ENCODE measurements at places on chromosomes 1 and 21.

DNA sequence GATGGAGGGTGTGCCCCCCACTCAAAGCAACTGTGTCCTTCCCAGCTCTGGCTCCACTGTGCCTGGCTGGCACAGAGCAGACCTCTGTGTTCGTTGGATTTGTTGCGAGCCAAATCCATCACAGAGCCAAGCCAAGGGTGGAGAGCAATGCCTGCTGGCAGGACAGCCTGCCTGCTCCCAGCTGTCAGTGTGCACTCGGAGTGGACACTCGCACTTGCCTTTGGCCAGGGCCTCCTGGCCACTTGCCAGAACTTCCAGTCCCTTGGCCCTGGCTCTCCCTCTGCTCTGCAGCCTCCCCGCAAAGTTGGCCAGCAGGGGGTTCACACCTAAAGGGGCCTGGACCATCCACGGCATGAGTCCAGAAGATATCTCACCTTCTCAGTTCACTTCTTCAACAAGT lies 16.4 kb downstream of the HEYL start:
- DNase-seq = no peak

GRCh38 chr1:103525607-103526507 lies at the start of gene RNPC3:
RNPC3 (plus strand) TSS chr1:103525699; CDS start chr1:103526071, 372 bp downstream.
- DNase-seq = peak; percentile 83

- no peak for DNase-seq
Measured at GRCh38 chr1:246437961-246438360, 69.1 kb downstream of the SMYD3 start.

DNA sequence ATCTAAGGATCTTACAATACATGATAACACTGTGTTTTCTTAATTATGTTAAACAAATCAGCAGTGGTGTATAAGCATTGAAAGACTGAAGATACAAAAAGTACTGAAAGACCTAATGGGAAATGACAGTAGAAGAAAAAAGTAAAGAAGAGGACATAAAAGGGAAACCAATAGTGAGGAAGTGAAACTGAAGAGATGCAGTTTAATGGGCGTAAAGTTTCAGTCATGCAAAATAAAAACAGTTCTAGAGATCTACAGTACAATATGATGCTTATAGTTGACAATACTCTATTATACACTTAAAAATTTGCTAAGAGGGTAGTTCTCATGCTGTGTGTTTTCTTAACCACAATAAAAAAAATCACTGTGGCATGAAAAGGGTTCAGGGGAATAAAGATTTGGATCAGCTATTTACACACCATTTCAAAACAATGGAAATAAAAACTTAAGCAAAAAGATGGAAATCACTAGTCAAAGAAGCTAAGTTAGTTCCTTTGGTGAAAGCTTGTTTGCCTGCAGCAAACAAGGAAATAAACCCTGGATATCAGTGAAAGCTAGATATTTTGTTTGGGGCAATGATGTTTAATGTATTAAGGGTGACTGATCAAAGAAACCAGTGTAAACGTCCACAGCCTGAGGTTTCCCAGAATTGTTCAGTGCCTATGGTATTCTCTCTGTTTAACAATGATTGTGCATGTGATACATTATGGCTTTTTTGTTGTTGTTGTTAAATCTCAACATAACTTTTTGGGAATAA lies 1160.8 kb upstream of the ADGRL2 start:
- no peak for DNase-seq

- no peak for DNase-seq
Measured at GRCh38 chr1:94954263-94955220, 27.6 kb upstream of the CNN3 start.

DNA sequence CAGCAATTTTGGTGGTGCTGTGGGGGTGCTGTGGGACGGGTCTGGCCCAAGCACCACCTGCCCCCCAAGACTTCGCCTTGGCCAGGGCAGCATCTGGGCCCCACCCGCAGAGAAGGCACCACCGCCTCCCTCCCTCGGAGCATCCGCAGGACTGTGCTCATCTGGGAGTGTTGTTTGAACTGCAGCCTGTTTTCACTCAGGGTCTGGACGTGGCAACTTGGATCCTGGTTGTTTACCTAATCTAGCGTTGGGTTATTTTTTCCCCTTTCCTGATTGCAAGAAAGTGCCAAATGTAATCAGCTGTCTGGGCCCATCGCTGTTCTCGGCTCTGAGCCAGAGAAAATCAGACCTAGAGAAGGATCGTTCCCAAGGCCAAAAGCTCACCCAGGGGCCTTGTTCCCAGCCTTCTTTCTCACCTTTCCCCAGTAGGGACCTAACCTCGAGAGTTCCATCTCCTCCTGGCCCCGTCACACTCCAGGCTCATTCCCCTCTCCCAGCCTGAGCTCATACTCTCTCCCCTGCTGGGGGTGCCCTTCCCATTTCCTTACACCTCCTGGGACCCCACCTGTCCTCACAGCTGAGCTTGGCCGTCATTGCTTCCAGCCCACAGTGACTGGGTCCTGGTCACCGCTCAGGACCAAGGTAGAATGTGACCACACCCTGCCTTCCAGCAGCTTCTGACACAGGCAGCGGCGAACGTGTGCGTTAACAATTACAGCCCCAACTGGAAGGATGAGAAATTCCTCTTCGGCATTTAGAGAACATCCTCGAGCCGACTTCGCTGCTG lies 72.0 kb upstream of the FAM20B start:
- DNase-seq = no peak

GRCh38 chr1:92973203-92973897 lies 12.1 kb upstream of the DIPK1A start:
- DNase-seq = no peak

GRCh38 chr1:5390504-5390903 lies 601.7 kb downstream of the NPHP4 start:
- no peak for DNase-seq

DNA sequence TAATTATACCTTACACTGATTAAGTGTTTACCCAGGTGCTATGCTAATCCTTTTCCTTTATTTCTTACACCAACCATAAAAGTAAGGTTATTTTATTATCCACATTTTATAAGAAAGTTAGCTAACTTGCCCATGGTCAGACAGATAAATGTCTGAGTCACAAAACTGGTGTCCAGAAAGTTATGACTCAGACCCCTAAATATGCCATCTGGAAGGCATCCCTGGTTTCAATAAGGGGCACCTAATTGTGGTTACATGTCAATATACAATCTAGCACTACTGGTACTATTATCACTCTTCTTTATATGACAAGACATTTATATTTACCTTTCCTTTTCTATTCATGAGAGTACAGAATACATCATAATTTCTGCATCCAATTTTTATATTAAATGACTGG lies 496.5 kb upstream of the ADGRL2 start:
- DNase-seq = no peak

GRCh38 chr1:92013923-92014322 lies 15.9 kb upstream of the EPHX4 start:
- no peak for DNase-seq
